ENCODE measurements at places on chromosomes 13 and 19.
A peak's percentile ranks its signal among the peaks of the same experiment; 100 is the strongest.

- no peak for DNase-seq
Measured at GRCh38 chr13:40318366-40318765, 348.1 kb downstream of the FOXO1 start.

DNA sequence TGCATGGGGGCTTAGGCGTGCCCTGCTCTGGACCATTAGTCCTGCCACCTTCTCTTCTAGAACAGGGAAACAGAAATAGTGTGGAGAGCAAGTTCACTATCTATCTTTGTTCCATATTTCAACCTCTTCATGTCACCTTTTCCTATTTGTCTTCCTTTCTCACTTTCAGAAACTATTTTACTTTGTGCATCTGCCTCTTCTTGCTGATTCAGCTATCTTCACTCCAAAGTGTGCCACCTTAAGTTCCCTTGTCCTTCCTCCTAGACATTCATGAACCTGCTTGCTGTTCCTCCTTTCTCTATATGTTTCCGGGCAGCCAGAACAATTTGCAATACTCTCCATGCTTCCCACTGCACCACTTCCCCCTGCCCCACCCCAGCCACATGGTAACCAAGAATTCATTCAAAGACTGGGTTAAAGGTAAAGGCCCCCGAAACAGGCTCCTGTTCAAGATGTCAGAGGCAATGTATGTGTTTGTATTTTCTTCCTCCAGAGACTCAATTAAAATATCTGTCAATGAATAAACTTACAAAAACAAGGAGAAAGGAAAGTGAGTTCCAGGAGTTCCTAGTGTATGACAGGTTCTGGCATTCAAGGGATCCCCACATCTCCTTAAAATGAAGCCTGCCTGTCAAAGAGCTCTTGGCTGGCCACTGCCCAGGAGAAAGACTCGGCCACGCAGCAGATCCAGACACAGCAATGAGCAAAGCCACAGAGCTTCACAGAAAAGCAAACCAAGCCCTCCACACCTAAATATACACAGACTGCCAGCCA lies 268.1 kb downstream of the DNAJC15 start:
- no peak for DNase-seq

GRCh38 chr19:40906512-40906911 lies 24.5 kb upstream of the CYP2A7 start:
- DNase-seq = no peak

- DNase-seq = no peak
Measured at GRCh38 chr19:50415661-50416033, 3.1 kb upstream of the SPIB start.

DNA sequence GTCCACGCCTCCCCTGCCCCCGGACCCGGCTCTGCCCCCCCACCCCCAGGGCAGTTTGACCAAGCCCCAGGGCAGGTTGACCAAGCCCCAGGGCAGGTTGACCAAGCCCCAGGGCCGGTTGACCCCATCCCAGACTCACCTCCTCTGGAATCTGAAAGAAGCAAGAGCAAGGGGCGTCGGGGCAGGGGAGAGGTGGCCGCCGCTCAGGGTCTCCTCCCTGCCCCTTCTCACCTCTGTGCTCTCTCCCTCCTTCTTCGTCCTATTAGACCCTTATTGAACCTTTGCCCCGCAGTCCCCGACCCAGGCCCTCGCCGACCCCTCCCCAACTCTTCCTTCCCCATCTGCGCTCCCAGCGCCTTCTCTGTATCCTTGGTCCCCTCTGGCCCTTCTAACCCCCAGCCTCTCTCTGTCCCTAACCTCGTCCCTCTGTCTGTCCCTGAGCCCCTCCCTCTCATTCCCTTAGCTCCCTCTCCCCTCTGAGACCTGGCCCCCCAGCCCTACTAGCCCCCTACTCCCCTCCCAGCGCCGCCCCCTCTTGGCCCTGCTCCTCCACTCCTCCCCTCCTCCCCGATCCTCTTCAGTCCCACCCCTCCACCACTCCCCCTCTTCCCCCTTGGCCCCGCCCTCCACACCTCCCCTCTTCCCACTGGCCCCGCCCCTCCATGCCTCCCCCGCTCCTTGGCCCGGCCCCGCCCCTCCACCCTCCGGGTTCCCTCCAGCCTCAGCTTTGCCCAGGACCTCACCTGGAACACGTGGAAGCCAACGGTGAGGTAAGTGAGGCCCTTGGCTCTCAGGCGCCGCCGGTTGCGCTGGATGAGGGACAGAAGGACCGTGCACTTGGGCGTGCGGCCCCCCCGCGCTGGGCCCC lies 7.6 kb downstream of the CAPN12 start:
- peak; percentile 69 for DNase-seq

DNA sequence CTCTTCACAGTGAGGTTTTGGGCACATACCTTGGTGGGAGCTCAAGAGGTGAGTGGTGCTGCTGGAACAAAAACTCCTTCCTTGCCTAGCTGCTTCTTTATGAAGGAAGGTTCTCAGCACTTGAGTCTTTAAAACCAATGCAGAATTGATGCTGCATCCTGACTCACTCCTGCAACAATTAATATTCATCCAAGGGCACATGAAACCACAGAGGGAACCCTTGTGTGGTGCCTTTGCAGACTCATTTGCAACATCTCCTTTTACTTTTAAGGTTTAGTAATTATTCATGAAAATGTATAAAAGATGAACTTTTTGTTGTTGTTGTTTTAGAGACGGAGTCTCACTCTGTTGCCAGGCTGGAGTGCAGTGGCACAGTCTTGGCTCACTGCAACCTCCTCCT lies 30.1 kb downstream of the OPA3 start:
- no peak for DNase-seq

DNA sequence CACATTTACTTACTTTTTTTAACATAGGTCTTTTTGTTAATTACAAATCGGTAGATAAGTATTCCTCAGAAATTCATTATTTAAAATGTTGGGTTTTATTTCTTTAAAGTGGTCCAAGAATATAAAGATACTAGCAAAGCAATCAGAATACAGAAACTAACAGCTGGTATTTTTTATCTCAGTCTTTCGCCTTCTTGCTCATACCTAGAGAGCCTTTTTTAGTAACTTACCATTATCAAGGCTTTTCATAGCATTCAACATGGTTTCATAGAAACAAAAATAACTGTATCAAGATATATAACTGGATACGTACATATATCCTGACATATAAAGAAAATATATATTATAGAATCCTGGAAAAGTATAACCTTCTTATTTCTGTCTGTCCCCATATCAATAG lies 227.8 kb upstream of the MIR17HG start:
- DNase-seq = no peak

DNA sequence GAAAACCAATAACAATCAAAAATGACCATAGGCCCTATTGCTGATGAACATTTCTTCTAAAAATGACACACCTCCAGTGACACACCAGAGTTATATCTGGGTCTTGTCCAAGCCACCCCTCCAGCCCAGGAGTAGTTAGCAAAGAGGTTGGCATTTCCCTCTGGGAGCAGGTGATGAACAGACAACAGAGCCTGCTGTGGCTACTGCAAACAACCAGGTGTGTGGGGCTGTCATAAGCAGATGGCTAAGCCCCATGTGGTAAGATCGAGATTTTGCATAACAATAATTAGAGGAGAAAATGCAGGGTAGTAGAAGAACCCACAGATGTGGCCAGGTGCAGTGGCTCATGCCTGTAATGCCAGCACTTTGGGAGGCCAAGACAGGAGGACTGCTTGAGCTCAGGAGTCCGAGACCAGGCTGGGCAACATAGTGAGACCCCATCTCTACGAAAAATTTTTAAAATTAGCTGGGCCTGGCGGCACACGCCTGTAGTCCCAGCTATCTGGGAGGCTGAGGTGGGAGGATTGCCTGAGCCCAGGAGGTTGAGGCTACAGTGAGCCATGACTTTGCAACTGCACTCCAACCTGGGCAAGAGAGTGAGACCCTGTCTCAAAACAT lies 5.0 kb downstream of the XRCC1 start:
- no peak for DNase-seq

DNA sequence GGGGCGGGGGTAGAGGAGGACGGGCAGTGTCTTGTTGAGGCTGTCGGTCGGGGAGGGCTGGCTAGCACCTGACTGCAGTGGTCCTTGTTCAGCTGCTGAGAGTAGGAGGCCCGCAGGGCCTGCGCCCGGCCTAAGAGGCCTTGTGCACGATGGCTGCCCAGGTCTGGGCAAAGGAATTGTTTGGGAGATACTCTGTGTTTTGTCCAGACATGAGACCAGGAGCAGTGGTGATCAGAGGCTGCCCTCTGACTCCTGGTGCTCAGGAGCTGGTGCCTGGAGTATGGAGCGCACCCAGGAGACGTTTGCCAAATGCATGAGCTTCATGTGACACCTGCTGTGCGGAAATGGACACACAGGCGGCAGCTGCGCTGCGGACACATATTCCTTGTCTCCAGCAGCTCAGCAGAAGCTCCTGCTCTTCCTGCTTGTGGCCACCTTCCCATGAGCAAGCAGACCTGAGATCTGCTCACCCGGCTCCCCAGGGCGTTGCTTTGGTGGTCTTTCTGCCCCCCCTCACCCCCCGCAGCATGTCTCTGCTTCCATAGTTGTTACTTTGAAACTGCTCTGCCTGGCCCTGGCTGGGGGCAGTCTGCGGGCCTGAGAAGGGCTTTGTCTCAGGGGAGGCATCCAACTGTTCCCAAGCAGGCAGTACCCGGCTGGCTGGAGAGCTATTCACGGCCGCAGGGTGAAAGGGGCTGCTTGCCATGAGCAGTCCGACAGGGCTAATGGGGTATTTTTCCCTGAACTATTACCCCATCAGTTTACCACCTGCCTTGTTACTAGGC lies 163.9 kb downstream of the TEX29 start:
- DNase-seq = no peak

- DNase-seq = no peak
Measured at GRCh38 chr19:13301627-13302334, 151.6 kb downstream of the IER2 start.

DNA sequence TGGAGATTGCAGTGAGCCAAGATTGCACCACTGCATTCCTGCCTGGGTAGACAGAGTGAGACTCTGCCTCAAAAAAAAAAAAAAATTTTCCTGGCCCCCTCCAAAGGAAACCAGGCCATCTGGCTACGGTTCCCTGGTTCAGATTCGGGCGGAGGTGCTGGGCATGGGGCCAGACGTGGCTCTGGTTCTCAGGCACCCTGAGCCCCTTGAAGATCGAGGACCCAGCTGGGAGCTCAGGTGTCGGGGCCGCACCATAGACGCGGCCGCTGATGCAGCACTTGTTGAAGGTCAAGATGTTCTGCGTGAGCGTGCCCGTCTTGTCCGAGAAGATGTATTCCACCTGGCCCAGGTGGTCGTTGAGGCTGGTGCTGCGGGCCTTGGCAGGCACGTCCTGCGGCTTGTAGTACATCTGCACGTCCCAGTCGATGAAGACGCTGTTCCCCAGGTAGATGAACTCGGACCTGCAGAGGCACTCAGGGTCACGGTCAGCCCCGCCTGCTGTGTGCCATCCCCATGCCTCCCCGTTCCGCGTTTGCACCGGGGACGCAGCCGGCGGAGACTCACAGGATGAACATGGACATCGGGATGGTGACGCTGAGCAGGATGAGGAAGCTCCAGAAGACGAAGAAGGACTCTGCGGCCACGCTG lies 12.3 kb downstream of the ATP8B3 start:
- no peak for DNase-seq

- DNase-seq = no peak
Measured at GRCh38 chr13:31749929-31750328, 10.6 kb downstream of the RXFP2 start.

GRCh38 chr19:2164020-2164998 lies 576 bp downstream of the DOT1L start:
- peak; percentile 46 for DNase-seq

DNA sequence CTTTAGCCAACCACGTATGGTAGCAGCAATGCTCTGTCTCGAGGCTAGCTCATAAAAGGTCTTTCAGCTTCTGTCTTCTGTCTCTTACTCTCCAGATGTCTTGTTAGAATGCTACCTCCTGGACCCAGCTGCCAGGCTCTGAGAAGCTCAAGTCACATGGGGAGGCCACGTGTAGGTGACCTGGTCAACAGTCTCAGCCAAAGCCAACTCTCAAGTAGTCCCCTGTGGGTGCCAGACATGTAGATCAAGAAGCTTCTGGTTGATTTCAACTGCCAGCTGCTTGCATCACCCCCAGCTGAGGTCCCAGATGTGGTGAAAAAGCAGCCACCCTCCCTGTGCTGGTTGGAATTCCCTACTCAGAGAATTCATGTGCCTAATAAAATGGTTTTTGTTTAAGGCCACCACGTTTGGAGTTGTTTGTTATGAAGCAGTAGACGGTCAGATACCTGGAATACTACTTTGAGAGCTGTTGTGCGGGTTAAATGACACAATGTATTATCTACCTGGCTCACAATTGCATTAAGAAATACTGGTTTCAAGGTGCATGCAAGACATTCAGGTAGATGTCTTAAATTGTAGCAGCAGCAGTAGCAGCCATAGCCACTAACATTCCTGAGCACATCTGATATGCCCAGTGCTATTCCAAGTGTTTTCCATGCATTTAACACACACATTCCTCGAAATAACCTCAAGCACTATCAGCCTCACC lies 131.0 kb upstream of the RFC3 start:
- no peak for DNase-seq

GRCh38 chr13:113178896-113179167 lies 20.4 kb downstream of the PROZ start:
- no peak for DNase-seq

GRCh38 chr19:38093587-38093986 lies 130.4 kb downstream of the DPF1 start:
- DNase-seq = no peak

- no peak for DNase-seq
Measured at GRCh38 chr13:50122455-50122854, 107.2 kb downstream of the KCNRG start.

- DNase-seq = no peak
Measured at GRCh38 chr19:24062190-24062589, 24.8 kb upstream of the ZNF254 start.

DNA sequence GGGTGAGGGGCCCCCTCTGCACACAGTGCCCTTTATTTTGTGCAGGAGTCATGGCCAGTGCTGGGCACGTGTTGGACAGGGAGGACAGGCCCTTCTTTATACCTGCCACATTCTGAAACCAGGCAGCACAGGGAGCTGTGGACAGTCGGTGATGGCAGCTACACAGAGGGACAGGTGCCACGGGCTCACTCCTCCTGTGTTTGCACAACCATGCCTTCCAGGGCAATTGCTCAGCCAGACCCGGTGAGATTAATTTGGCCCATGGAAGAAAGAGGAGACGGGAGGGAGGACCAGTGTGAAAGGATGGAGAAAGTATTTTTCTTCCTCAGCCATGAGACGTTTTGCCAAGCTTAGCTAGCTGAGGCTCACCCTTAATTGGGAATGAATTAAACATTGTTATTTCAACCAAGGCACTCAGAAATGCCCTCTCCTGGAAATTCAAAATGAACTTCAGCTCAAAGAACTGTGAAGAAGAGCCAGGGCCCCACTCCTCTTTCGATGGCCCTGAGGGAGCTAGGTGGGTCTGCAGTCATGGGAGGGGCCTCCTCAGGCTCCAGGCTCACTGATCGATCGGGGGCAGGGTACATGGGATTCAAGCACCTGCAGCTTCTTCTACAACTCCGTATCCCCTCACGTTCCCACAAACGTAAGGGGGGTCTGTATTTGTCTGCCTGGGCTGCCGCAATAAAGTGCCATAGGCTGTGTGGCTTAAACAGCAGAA lies 41.2 kb downstream of the SHISA2 start:
- DNase-seq = no peak

- DNase-seq = no peak
Measured at GRCh38 chr13:104487006-104487405, 1420.8 kb upstream of the SLC10A2 start.

- peak; percentile 78 for DNase-seq
Measured at GRCh38 chr19:35267818-35268535, 785 bp upstream of the USF2 start.

Data from activated naive CD4-positive, alpha-beta T cell treated with anti-CD3 and anti-CD28 coated beads, Interleukin-2, amount 50 U/mL, for 16 hours (primary cell).